ENCODE measurements at places on chromosomes 6 and 20. TPM values are rescaled to one million over a fixed set of nuclear protein-coding genes. Genes with fewer than 3 reads are reported as not detected.

The GLYATL3 gene
- not detected for total RNA-seq

The SAPCD1 gene
- total RNA-seq: 5.7 TPM

The MICB gene
- total RNA-seq: 7.5 TPM

The MMP24 gene
- 63.9 TPM for total RNA-seq

The MLN gene
- total RNA-seq: not detected

The ALDH5A1 gene
- 2.4 TPM for total RNA-seq
